AG08395 (cell line): ENCODE measurements at places on chromosomes 1 and 21.

GRCh38 chr1:77200806-77201205 is 18.4 kb downstream of the PIGK start:
- DNase-seq: no peak

DNA sequence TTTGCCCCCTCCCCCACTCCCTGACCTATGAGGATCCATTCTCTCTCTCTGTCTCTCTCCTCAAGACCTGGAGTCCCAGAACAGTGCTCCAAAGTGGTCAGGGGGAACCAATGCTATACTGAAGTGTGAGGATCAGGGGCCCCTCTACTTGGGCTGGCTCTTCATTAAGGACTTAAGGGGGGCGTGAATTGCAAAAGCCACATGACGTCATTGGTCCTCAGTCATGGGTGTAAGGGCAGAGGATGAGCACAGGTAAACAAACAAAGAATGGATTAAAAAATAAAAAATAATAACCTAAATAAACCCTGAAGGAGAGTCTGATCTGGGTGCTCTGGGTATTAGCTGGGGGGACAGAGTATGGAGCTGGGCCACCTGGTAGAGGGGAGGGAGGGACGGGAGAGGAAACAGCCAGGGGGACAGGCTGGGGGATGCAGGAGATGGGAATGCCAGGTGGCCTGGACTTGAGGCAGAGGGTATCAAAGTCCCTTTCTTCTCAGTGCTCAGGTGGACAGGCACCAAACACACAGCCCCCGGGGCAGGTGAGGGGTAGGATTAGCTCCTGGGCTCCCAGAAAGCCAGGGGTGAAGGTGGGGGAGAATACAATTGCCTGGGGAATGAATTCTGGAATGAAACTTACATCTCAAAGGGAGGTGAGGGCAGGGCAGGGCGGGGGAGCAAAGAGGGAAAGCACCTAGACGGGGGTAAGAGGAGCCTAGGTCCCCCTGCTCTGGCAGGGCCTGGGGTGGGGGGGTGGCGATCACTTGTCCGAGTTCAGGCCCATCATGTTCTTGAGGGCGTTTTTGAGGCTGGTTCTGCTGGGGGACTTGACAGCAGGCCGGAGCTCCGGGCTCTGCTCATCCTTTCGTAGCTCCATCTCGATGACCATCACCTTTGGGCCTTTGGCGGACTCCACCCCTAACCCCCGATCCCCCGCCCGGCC is 4.6 kb downstream of the MPZ start:
- peak; percentile 14 for DNase-seq

DNA sequence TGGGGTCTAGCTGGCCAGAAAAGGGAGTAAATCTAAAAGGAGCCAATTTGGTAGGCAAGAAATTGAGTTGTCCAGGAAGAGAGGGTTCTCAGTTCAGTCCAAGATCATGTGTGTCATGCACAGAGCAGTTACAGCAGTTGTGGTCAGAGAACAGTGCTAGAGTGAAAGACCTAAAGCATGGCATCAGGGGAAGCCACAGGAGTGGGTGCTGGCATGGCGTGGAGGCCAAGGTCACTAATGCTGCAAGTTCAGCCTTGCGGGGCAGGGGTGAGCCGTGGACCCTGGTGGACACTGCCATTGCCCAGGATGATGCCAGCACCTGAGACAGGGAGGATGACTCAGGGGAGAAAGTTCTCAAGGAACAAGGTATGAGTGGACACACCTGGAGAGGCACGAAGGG is 16.6 kb upstream of the TMEM125 start:
- DNase-seq: no peak

DNA sequence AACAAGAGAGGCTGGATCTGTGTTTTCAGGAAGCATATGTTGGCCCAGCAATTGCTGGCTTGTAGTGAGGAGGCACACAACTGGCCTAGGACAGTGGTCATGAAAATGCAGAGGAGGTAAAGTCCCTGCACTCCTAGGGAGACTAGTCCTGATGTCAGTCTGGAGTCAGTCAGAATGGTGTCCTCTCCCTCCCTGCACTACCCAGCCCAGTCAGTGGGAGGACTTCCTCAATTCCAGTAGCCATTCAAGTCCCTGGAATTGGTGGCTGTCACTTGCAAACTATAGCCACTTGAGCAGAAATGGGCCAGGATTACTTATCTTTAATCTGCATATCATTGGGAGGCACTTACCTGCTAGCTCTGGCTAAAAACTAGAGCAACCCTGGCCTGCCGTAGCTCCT is 18.6 kb downstream of the NDUFS5 start:
- DNase-seq: no peak

- DNase-seq: no peak
Measured at GRCh38 chr21:24590261-24590660, 1017.0 kb downstream of the MRPL39 start.

- no peak for DNase-seq
Measured at GRCh38 chr1:143718021-143718420, 253.8 kb downstream of the FAM72C start.

- peak; percentile 46 for DNase-seq
Measured at GRCh38 chr1:97647776-97648175, 273.1 kb downstream of the DPYD start.

- DNase-seq: peak; percentile 43
Measured at GRCh38 chr1:14140831-14141401, 440.9 kb downstream of the PRDM2 start.

DNA sequence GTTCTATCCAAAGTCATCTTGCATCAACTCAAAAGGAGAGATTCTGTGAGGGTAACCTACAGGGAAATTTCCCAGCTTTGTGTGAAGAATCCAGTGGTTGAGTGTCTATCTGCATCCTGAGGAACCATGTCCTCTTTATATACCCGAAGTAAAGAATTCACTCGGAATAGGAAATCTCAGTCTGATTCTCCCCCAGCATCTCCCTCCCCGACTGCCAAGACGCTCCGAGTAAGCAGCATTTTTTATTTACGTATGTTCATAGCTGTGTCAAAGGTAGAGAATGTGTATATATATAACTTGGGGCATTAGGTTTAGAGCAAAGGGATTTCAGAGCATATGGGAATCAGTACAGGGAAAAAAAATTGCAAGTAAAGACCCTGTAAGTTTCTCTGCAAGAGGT is 170.2 kb downstream of the SYT2 start:
- no peak for DNase-seq

DNA sequence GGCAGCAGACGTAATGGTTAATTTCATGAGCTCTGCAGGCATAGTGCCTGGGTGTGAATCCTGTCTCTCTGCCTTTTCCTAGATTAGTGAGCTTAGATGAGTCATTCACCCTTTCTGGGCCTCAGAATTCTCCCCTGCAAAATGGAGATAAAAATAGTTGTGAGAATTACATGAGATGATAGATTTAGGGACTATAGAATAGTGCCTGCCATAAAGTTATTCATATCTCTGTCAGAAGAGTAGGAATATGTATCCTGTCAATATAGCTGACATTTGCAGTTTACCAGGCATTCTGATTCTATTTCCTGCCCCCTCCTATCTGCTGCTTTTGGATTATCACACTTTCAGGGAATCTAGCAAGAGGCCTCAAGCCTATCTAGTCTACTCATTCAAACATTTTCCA is 112.0 kb downstream of the PDE4B start:
- peak; percentile 31 for DNase-seq

DNA sequence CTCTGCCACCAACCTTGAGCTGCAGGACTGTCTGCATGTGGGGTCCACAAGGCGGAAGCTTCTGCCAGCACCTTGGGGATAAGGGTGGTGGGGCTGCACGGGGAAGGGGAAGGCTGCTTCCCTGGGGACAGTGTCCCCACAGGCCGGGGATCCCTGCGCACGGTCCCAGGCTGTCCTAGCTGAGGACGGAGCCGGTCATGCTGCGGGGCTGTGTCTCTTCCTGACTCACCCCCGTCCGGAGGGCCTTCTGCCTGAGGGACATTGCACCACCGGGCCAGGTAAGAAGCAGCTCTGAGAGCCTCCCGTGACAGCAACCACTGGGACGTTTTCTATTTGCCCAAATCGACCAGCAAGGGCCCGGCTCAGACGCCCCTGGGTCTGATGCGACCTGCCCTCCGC is 29.9 kb downstream of the KRTAP10-1 start:
- DNase-seq: no peak

DNA sequence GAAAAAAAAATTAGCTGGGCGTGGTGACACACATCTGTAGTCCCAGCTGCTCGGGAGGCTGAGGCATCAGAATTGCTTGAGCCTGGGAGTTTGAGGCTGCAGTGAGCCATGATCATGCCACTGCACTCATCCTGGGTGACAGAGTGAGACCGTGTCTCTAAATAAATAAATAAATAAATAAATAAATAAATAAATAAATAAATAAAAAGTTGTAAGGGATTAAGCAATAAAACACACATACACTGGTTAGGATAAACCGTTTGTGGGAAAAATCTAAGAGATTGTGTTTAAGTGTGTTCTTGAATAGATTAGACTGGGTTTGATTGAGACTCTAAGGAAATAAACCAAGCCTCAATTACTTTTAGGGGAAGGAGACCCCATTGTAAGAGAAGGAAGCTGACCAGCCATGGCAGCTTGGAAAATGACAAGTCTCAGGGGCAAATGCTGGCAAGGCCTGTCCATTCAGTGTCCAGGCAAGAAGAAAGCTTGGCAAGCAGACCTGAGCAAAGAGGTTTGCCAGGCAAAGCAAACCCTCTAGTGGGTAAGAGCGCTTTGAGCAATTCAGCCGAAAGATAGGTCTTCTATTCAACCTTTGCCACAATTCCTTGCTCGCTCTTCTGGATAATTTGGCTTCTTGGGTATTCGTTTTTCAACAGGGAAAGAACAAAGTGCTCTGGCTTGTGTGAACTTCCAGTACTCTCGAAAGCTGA is 106.9 kb upstream of the SERBP1 start:
- no peak for DNase-seq

- peak; percentile 52 for DNase-seq
Measured at GRCh38 chr1:211698161-211699026, 23.0 kb upstream of the NEK2 start.

GRCh38 chr1:108010581-108010980 is 45.6 kb upstream of the VAV3 start:
- no peak for DNase-seq

- DNase-seq: peak; percentile 46
Measured at GRCh38 chr1:218521414-218522169, 176.5 kb downstream of the TGFB2 start.

DNA sequence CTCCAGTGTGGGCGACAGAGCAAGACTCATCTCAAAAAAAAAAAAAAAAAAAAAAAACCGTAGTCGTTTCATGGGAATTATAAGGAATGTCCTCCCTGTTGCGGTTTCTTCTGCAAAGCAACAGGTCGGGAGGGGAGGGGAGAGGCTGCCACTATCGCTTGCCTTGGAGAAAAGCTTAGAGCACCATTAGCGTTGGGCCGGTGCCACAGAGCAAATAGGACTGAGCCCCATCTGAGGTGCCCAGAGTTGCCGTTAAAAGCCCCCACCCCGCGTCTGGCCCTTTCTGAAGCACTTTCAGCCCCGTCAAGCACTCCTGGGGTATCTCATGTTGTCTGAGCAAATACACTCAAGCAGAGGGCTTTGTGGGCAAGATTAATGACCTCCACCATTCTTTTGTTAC is 2.2 kb downstream of the RIPPLY3 start:
- no peak for DNase-seq

GRCh38 chr1:200938955-200939354 is 44.3 kb downstream of the INAVA start:
- DNase-seq: no peak

DNA sequence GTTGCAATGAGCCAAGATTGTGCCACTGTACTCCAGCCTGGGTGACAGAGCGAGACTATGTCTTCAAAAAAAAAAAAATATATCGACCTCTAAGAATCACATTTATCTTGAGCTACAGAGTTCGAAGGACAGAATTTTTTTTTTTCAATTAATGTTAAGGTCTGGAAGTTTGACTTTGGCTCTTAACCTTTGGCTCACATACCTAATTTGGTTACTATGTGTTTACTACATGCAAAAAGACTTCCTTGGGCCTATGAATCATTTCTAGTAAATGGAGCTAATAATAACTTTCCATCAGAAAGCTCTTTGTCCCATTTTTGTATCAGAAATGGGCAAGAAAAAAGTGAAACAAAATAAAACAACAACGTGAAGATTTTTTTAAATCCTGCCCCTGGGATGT is 351.2 kb downstream of the SMYD3 start:
- DNase-seq: peak; percentile 58

DNA sequence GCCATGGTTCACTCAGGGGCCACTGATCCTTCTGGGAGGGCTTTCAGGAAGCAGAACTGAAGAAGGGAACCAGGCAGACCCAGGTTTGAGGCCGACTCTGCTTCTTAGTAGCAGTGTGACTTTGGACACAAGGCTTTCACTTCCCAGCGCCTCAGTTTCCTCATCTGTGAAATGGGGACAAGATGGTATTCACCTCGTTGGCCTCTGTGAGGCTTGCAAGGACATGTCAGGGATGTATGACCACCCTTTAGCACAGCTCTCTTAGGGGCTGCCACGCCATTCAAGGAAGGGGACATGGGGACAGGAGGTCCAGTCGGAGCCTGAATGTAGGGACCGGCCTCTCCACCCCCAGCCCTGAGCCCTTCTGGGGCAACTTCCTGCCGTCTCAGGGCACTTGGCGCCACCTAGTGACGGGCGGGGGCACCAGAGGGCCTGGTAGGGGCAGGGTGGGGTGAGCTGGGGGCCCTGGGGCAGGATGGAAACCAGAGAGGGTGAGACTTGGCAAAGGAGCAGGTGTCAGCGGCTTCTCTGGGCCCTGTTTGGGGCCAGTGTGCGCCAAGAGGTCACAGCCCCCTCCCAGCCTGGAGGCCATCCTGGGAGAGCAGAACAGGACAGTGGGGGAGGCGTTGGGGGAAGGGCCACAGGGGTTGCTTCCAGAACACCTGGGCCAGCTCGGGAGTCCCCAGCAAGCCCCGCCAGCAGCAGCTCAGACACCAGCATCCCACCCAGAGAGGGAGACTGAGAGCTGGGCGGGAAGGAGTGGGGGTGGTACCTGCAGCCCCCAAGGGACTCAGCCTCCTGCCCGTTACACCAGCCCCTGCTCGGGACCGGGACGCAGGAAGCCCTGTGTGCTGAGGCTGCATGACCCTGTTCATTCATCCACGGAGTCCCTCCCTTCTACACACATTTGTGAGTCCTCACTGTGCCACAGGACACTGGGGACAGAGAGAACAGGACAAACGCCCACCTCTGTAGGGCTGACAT is 102.5 kb upstream of the TARDBP start:
- no peak for DNase-seq

- DNase-seq: peak; percentile 76
Measured at GRCh38 chr1:83999316-83999819, 436 bp upstream of the TTLL7 start.

GRCh38 chr21:20443558-20444155 is 554.6 kb upstream of the NCAM2 start:
- DNase-seq: no peak

DNA sequence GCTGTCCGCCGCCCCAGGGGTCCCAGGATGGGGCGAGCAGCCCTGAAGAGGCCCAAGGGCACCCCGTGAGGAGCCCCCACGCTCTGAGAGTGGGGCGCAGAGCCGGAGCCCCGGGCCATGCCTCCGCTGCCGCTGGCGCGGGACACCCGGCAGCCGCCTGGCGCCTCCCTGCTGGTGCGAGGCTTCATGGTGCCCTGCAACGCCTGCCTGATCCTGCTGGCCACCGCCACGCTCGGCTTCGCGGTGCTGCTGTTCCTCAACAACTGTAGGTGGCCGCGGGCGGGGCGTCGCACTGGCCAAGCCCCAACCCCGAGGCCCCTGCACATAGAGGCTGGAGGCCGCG is 14.5 kb downstream of the AGRN start:
- DNase-seq: no peak

GRCh38 chr1:233725423-233725822 is 111.5 kb downstream of the KCNK1 start:
- DNase-seq: no peak

- DNase-seq: peak; percentile 15
Measured at GRCh38 chr1:8394456-8395321, 76.8 kb downstream of the SLC45A1 start.
